ENCODE measurements at places on chromosomes 1 and 21.
A peak's percentile ranks its signal among the peaks of the same experiment; 100 is the strongest.

DNA sequence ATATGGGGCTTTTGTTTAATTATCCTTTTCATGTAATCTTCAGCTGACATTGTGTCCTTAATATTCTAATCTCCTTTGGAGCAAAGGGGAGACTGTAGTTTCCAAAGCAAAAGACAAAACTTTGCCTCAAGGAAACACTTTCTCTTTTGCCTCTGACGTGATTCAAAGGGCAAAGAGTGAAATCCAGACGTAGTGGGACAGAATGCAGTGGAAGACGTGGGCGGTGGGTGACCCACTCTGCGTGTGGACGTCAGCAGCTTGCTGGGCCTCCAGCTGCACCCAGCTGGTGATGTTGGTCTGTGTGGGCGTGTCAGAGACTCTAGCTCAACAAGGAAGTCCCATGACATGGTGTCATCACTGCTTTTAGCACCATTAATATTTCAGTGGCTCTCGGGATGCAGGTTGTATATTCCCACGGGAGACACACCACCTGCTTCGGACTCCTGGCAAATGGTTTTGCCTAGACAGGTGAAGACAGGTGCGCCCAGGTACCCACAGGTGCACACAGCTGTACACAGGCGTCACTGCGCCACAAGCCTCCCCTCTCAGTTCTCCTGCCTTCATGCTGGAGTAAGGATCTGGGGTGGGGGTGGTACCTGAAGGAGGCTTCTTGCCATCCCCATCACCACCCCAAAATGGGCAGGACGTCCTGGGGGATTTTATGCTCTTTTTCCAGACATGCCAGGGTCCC is 292.1 kb upstream of the VAMP3 start:
- DNase-seq = peak; percentile 50
- peaks cover 4% of the 10 kb centered on the region for H3K27me3 ChIP-seq
- H3K27ac ChIP-seq = no peak overlapping the region
- H3K4me3 ChIP-seq = no peak overlapping the region

- no peak overlapping the region for H3K4me3 ChIP-seq
- peaks cover 15% of the 10 kb centered on the region for H3K4me1 ChIP-seq
- peaks cover 27% of the 10 kb centered on the region for H3K27me3 ChIP-seq
- no peaks in the 10 kb centered on the region for H3K36me3 ChIP-seq
Observed at GRCh38 chr1:54967372-54967771, 13.1 kb upstream of the TMEM61 start.

DNA sequence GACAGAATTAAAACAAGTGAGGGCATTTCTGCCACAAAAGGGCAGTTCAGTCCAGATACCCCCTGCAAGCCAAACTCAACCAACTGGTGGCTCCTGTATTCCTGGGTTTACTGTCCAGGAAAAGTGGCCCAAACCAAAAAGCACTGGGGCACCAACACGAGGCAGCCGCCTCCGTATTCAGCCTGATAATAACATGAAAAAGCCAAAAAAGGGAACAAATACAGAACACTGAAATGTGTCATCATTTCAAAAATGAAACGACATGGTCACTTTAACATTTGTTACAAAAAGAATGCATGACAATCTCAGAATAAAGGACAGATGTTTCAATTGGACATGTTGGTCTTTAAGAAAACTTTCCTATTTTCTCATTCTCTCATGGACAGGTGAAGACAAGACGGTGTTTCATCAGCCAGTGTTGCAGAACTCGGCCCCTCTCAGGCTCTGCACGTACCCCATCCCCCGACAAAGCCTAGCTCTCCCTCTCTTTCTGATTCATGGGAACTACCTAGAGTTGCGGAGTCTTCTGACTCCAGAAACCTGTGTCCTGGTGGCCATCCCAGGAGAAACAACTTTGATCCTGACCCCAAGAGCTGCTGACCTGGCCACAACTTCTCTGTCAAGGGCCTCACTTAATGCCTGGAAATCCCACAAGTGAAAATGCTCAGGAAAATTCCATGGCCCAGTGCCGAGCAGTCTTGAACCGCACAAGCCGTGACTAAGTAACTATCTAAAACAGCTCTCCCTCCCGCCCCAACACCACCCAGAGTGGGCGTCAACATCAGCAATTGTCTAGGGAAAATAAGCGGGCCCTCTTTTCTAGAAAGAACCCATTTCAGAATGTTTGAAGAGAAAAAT is 27.1 kb downstream of the ZBTB17 start:
- peaks cover 64% of the 10 kb centered on the region for H3K4me1 ChIP-seq
- H3K27me3 ChIP-seq = no peaks in the 10 kb centered on the region
- peaks cover 28% of the 10 kb centered on the region for H3K36me3 ChIP-seq
- peak; percentile 78 for DNase-seq
- H3K4me3 ChIP-seq = peak overlapping the region; percentile 54

GRCh38 chr1:115722221-115722620 is 46.3 kb downstream of the CASQ2 start:
- no peaks in the 10 kb centered on the region for H3K36me3 ChIP-seq
- H3K27me3 ChIP-seq = peaks cover 7% of the 10 kb centered on the region
- no peak overlapping the region for H3K27ac ChIP-seq
- H3K4me3 ChIP-seq = no peak overlapping the region
- H3K4me1 ChIP-seq = no peaks in the 10 kb centered on the region
- DNase-seq = no peak

DNA sequence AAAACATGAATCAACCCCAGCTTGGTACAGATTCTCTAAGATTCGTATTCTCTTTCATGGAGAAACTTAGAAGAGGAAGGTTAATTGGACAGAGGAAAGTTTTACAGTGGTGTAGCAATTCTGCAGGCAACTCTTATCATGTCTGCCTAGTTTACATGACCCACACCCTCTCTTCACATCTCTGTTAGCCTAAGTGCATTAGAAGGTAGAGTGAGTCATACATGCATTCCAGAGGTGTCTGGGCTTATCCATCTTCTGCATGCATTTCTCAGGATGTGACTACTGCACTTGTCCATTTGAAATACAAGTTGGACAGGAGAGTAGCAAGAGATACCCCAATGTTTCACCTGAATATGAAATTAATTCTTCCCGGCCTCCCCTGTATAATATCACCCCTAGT is 578.4 kb upstream of the NCAM2 start:
- no peak for DNase-seq
- H3K4me1 ChIP-seq = no peaks in the 10 kb centered on the region
- no peak overlapping the region for H3K27ac ChIP-seq
- no peak overlapping the region for H3K4me3 ChIP-seq

- peaks cover 22% of the 10 kb centered on the region for H3K36me3 ChIP-seq
- H3K4me3 ChIP-seq = no peak overlapping the region
- H3K27me3 ChIP-seq = no peaks in the 10 kb centered on the region
Observed at GRCh38 chr1:67687649-67688048, 2.6 kb downstream of the GADD45A start.

- no peak overlapping the region for H3K4me3 ChIP-seq
- peaks cover 26% of the 10 kb centered on the region for H3K4me1 ChIP-seq
- no peak for DNase-seq
- H3K27me3 ChIP-seq = no peaks in the 10 kb centered on the region
- H3K36me3 ChIP-seq = peaks cover 4% of the 10 kb centered on the region
Observed at GRCh38 chr1:161953256-161953920, 70.3 kb downstream of the OLFML2B start.

GRCh38 chr1:165562571-165562970 is 18.8 kb downstream of the LRRC52 start:
- H3K27ac ChIP-seq = no peak overlapping the region
- H3K4me3 ChIP-seq = no peak overlapping the region
- no peak for DNase-seq
